ENCODE measurements at places on chromosomes 16 and 17.

- DNase-seq = no peak
Observed at GRCh38 chr17:46154151-46154816, 38.9 kb downstream of the KANSL1 start.

- DNase-seq = no peak
Observed at GRCh38 chr17:34728771-34729310, 149.5 kb downstream of the TMEM132E start.

DNA sequence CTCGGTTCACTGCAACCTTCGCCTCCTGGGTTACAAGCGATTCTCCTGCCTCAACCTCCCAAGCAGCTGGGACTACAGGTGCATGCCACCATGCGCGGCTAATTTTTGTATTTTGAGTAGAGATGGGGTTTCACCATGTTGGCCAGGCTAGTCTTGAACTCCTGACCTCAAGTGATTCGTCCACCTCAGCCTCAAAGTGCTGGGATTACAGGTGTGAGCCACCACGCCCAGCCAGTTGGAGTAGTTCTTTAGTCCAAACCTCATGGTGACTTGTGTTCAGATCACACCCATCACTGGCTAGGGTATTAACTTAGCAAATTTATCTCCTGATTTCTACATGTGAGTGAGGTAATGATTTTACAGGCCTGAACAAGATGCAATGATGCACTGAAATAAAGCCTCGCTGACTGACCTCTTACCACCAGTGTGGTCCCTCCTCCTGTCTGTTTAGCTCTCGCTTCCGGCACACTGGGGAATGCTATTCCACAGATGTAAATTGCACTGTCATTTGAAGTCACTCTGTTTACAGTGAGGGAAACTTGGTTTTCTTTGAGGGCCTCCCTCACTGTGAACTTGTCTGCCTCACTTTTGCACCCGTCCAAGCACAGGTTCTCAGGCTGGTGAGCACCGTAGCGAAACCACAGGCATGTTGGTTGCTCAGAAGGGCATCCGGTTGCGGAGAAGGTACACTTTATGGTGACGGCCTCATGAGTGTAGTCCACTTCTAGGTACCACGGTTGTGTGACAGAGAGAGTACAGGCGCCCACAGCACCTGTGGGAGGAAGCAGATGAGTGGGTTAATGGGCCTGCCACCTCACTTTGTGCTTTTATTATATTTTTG lies 5.5 kb downstream of the IGSF6 start:
- DNase-seq = peak; percentile 74

- no peak for DNase-seq
Observed at GRCh38 chr16:2706611-2707311, 13.3 kb downstream of the PRSS27 start.

GRCh38 chr16:55055262-55055661 lies 124.6 kb downstream of the IRX5 start:
- DNase-seq = no peak

- no peak for DNase-seq
Observed at GRCh38 chr17:77708049-77708448, 250.5 kb upstream of the TNRC6C start.
